ENCODE measurements at places on chromosomes 3 and 15.

- DNase-seq: no peak
These were observed 145.2 kb downstream of the FILIP1L start for GRCh38 chr3:99969136-99969535.

- DNase-seq: no peak
These were observed 213.3 kb downstream of the GRM7 start for GRCh38 chr3:7074217-7074616.

- DNase-seq: no peak
These were observed 49.1 kb downstream of the AMOTL2 start for GRCh38 chr3:134325061-134325705.

- no peak for DNase-seq
These were observed 625.9 kb downstream of the NLGN1 start for GRCh38 chr3:174023421-174023820.

GRCh38 chr3:173238091-173238490, 97.1 kb upstream of the SPATA16 start:
- no peak for DNase-seq

DNA sequence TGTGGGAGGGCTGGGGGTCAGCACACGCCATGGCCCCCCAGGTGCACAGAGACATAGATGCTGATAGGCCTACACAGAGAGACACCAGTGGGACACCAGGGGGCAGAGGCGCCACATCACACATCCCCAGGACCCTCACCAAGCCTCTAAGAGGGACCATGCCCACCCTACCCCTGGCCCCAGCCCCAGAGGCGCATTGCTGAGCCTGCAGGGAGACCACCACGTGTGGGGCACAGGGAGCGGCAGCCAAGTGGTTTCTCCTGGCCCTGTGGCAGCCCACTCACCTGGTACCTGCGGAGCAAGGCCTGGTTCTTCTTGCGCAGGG, 1.2 kb downstream of the CCDC9B start:
- no peak for DNase-seq

GRCh38 chr3:100521439-100521845, 29.0 kb downstream of the TMEM45A start:
- no peak for DNase-seq

- no peak for DNase-seq
These were observed 16.6 kb upstream of the ARHGEF3 start for GRCh38 chr3:56818156-56818985.

DNA sequence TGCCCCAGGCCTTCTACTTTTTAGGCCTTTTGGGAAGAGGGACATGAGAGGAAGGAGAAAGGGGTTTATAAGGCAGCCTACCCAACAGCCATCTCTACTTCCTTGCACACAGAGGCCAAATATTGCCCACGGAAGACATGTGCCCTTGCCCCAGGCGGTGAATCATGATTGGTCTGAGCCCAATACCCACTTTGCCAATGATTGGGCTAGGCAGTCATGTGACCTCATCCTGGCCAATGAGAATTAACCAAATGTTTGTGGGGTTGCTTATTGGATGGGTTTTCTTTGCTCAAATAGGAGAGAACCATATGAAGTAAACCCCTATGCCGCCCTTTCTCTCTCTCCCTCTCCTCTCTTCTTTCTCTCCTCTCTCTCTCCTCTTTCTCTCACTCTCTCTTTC, 42.2 kb upstream of the ATP1B3 start:
- no peak for DNase-seq

DNA sequence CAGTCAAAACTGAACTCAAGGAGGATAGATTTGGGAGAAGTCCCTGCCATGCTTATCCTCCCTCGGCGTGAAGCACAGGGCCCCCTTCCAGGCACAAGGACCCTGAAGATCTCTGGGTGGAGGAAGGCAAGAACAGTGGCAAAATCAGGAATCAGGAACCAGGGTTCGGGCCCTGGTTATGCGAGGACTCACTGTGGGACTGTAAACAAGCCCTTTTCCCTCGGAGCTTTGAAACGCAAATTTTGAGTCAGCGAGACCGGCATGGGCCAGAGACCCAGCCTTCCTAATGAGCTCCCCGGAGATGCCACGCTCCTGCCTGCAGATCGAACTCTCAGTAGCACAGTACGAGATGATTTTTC, 70.1 kb downstream of the SLC12A8 start:
- DNase-seq: no peak

DNA sequence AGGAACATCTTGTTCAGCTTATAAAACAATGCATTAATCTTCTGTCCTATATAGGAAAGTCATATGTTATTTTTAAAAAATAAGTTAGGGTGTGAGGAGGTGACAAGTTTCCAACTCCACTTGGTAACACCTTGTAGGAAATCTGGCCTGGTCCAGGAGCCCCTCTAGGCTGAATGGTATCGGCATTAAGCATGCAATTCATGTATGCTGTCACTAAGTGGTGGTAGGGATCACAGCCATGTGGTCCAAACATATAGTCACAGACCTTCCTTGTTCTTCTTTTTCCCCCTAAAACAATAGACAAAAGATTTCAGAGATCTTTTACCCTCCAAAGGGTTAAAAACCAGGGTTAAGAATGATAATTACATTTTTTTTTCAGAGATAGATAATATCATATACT, 4.2 kb upstream of the APBA2 start:
- no peak for DNase-seq

DNA sequence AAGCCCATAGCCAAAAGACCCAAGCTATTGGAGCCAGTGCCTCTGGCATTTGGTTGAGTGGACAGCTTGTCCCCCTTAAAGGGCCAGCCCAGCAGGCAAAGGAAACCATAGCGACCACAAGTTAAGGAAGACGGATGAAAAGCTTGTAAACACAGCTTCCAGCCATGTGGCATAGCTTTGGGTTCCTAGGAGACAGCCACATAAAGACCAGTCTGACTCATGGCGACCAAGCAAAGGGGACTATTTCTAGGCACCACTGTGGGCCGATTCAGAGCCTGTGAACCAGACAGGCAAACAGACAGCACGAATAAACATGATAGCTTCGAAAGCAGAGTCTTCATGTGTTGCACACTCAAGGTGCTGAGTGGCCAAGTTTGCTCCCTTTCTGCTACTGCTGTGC, 30.5 kb upstream of the SRGAP3 start:
- peak; percentile 23 for DNase-seq
